H9 (cell line): ENCODE measurements at places on chromosomes 16 and 17. TPM values are rescaled to one million over a fixed set of nuclear protein-coding genes. Genes with fewer than 3 reads are reported as not detected.

GRCh38 chr17:47952171-47953021 lies 5.3 kb downstream of the PRR15L start:
- no peak for DNase-seq

GRCh38 chr16:52498328-52499059 lies 48.4 kb downstream of the TOX3 start:
- no peak for DNase-seq

DNA sequence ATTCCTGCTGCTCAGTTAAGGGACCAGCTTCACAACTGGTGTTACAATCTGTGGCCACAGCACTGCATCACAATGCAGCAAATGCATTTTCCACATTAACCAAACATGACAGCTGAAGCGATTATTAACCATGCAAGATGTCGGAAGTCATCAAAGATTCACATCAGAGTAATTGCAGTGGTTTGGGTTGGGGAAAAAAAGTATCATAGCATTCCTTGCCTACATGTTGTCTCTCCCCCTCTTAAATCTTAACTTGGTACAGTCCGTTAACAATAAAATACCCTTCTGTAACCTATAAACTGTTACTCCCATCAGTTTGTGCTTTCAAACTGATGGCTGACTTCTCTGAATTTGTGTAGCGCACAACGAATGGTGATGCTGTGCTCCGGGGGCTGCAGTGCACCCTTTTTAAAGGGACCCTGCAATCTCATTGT lies 51.6 kb downstream of the NUP93 start:
- DNase-seq: no peak

GRCh38 chr16:66025751-66026150 lies 340.7 kb upstream of the CDH5 start:
- no peak for DNase-seq

DNA sequence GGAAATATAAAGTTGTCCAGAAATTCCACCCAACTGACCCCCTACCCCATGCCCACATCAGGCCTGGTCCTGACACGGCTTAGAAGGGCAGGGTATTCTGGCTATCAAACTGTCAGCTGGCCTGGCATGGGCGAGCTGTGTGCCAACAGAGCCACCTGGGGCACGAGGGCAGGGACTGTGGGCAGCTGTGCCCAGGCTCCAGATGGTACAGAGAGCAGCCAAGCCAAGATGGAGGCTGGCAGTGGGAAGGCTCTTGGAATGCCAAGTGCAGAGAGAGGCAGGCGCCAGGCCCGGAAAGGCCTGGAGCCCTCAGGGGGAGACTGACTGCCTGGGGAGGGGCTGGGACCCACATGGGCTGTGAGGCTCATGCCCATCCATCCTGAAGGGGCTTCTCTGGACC lies 24.3 kb upstream of the PHF12 start:
- no peak for DNase-seq

DNA sequence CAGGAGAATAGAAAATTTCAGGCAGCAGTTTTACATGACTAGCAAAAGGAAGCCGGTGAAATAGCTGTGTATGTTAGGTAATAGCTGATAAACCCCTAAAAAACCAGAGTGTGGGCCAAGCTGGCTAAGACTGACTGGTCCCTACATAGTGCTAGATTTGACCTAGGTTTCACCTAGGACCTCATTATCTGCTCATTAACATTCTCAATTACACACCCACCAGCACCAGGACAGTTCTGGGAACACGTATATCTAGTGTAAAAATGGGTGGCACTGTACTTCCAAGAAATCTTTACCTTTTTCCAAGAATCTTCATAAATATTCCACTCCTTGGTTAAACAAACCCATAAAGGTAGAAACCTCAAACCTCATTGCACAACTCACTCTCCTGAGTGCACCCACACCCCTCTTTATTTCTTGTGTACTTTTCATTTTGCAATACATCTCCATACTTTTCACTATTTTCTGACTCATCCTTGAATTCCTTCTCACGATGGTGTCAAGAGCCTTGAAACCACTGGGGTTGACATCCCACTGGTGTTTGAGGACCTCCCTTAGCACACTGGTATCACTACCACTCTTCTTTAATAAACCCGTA lies 262.7 kb upstream of the KCNJ16 start:
- DNase-seq: no peak

DNA sequence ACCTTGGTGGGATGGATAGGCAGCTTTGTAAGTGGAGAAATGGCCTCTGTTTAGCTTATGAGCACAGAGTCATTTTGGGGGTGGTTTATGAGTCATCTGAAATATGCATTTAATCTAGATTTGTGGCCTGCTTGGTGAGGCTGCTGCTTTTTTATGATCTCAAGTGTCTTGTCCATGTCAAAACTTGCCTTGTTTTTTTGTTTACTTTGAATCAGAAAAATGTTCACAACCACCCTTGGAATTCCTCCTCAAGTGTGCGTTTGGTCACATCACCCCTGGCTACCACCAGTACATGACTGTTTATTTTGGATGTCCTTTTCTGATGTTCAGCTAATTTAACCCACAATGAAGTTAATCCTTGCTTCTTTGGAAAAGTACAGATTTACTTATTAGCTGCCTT lies 64.6 kb downstream of the FTO start:
- DNase-seq: no peak

- no peak for DNase-seq
These were observed 71.3 kb downstream of the RTN4RL1 start for GRCh38 chr17:1953831-1954230.

DNA sequence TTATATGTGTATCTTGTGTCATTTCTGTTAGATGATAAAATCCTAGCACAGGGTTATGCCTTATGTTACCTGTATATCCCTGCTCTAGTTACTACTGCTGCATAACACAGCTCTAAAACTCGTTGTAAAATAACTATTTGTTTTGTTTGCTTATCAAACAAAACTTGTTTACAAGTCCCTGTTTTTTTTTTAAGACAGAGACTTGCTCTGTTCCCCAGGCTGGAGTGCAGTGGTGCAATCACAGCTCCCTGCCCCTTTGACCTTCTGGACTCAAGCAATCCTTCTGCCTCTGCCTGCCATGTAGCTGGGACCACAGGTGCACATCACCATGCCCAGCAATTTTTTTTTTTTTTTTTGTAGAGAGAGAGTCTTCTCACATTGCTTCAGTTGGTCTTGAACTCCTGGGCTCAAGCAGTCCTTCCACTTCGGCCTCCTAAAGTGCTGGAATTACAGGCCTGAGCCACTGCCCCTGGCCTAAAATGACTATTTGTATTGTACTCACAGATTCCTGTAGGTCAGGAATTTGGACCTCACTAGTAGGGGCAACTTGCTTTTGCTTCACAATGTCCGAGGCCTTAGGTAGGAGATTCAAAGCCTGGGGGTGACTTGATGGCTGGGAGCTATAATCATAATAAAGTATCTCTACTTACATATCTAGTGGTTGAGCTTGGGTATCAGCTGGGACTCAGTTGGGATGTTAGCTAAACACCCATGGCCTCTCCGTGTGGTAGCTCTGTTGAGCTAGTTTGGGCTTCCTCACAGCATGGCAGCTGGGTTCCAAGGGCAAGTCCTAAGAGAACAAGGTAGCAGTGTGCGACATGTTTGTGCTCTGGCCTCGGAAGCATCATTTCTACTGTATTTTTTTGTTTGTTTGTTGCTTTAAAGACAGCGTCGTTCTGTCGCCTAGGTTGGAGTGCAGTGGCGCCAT lies 12.6 kb downstream of the DUSP14 start:
- DNase-seq: no peak

- DNase-seq: no peak
These were observed 3.8 kb upstream of the RUNDC3A start for GRCh38 chr17:44304651-44305050.

DNA sequence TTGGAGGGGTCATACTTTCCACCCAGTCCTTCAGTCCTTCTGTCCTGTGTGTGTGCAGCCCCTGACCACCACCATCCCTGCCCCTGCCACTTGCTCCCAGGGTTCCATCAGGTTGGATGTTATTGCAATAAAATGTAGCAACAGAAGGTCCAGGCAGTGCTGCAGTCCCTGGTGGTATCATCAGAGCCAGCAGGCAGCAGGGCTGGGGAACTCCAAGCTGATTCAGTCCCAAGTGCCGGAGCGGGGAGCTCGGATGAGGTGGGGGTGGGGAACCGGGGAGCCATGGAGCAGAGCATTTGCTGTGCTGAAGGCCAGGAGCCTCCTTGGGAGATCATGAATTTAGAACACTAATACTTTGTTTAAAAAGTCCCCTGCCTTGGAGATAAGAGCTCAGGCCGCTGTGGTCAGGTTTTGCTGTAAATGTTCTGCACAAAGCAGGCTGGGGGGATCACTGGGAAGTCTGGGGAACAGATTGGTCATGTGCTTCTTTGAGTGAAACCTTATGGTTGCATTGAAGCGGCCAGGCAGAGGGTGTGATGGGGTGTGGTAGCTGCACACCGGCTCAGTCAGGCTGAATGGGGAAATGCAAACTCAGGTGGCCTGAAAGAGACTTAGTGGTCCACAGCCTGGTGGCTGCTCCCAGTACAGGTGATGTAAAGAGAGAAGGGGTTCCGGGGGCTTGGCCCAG lies 225.9 kb downstream of the SEC14L1 start:
- no peak for DNase-seq

- DNase-seq: peak; percentile 48
These were observed 15.1 kb downstream of the BAIAP2 start for GRCh38 chr17:81049973-81050551.

DNA sequence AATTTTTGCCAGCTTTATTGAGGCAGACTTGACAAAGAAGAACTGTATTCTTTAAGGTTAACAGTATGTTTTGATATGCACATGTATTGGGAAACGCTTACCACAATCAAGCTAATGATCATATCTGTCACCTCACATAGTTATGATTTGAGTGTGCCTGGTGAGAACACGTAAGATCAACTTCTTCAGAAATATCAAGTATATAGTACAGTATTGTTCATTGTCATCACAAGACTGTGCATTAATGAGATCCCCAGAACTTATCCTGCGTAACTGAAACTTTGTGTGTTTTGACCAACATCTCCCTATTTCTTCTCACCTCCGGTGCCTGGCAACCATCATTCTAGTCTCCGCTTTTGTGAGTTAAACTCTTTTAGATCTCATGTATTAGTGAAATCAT lies 756.4 kb upstream of the EEF2KMT start:
- DNase-seq: no peak

GRCh38 chr17:60158751-60159478 lies 9.1 kb downstream of the CA4 start:
- DNase-seq: peak; percentile 74

GRCh38 chr17:16001226-16001897 lies 1.7 kb downstream of the TTC19 start:
- DNase-seq: no peak

GRCh38 chr17:72788950-72789585 lies 303.4 kb downstream of the SLC39A11 start:
- no peak for DNase-seq

DNA sequence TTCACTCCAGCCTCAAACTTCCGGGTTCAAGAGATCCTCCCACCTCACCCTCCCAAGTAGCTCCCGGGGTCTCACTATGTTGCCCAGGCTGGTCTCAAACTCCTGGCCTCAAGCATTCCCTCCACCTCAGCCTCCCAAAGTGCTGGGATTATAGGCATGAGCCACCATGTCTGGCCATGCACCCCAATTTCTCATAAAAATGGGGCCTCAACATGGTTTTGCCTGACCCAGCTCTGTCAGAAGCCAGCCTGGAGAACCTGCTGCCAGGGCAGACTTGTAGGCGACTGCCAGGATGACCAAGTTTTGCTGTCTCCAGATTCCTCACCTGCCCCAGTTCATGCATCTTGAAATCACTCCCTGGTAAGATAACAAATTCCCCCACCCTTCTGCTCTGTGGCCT lies 82.9 kb downstream of the AIPL1 start:
- DNase-seq: no peak

GRCh38 chr17:61254904-61255303 lies 144.7 kb upstream of the TBX2 start:
- no peak for DNase-seq

DNA sequence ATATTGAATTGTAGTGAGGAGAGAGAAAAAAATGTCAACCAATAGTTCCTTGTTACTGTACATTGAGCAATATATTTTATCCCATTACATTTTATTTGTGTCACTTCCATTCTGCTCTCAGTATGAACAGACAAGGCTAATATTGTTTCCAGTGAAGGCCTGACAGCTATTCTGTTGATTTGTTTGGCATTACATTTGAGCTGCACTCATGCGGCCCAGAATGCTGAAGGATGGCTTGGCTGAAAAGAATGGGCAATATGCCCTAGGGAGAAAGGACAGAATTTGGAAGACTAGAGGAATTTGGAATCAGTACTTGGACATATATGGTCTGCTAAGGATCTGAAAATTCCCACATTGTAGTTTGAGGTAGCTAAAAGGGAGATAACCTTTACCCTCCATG lies 1294.4 kb downstream of the CDH8 start:
- no peak for DNase-seq

DNA sequence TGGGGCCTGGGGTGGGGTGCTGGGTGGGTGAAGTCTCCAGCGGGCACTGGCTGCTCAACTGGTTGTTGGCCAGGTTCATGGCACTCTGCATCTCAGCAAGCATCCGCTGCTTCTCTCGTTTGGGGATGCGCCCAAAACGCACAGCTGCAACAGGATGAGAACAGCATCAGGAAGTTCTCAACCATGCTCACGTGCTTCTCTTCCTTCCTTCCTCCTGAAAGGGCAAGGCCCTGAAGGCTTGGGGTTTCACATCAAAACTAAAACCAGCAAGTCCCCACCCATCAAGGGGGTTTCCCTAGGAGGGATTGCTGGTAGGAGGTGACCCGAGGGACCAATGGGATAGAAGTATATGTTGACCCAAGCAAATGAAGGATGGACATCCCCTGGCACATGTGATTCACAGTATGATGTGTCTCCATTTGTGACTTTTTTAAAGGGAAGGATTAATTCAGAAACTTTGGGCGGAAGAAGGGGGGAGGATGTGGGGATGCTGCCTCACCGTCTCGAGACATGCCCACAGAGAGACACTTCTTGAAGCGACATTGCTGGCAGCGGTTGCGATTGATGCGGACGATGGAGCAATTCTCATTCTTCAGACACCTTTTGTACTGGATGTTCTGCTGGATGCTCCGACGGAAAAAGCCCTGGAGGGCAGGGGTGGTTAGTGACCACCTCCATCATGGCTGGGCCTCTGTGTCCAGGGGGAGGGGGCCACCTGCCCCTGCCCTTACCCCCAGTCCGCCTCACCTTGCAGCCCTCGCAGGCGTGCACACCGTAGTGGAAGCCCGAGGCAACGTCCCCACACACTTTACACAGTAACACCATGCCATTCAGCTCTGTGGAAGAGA lies 4.2 kb downstream of the NR1D1 start:
- no peak for DNase-seq

- DNase-seq: no peak
These were observed 467.3 kb downstream of the KCNJ2 start for GRCh38 chr17:70636517-70637133.

Gene ICAM2
- total RNA-seq: 0.28 and 0.35 TPM in 2 replicates

Gene CIBAR2
- not detected in 2 replicates for total RNA-seq

Gene PLA2G10
- total RNA-seq: 1.0 and 2.2 TPM in 2 replicates

Gene CRYBA1
- not detected in 2 replicates for total RNA-seq

Gene CBFA2T3
- total RNA-seq: 2.8 and 2.9 TPM in 2 replicates

Gene CBX8
- total RNA-seq: 1.2 and 2.9 TPM in 2 replicates

Gene MEOX1
- not detected in 2 replicates for total RNA-seq

Gene ERI2
- 22.4 and 24.6 TPM in 2 replicates for total RNA-seq
